ENCODE measurements at places on chromosomes 3 and 15.

DNA sequence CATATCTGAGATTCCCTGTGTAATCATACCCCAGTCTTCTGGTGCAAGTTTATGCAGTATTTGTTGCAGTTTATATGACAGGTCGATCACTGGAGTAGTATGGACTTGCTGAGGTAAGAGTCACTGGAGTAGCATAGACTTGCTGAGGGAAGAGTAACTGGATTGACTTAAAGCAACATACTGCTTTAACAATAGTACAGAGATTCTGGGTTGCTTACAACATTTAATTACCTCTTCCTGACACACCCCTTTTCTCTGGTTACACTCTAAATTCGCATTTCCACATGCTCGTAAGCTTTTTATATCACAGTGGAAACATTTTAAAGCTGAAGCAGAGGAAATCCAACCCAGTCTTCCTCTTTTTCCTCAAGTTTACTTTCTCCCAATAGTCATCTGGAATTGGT lies 11.8 kb downstream of the AAGAB start:
- DNase-seq, result no peak

- DNase-seq, result no peak
Measured at GRCh38 chr3:60630953-60631352, 620.3 kb downstream of the FHIT start.

- no peak for DNase-seq
Measured at GRCh38 chr3:10694179-10694578, 121.8 kb upstream of the SLC6A11 start.

GRCh38 chr15:53477981-53478766 lies 281.3 kb downstream of the WDR72 start:
- no peak for DNase-seq

GRCh38 chr3:83842511-83842910 lies 1116.3 kb upstream of the CADM2 start:
- DNase-seq, result no peak

GRCh38 chr3:189625572-189625971 lies 5.6 kb upstream of the TP63 start:
- no peak for DNase-seq

Data from GM12892 (cell line).